Activated T-cell treated with anti-CD3 and anti-CD28 coated beads, Interleukin-2, amount 50 U/mL, for 1 hour (primary cell): ENCODE measurements at places on chromosomes 7 and 10.

DNA sequence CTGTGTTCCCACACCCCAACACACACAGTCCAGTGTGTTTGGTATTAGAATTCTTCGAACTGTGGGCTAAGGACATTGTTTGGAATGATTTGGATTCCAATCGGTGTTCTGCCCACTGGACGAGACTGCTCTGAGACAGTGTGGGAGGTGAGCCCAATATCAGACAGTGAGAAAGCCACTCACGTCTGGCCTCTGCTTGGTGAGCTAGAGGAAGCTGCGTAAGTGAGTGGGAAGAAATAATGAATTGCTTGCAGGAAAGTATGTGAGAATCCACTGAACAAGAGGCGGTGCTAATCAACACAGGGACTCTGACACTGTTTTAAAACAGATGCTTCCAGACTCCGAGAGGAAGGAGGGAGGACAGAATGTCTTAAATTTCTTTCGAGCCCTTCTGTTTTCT, 675.0 kb upstream of the ANKRD30A start:
- DNase-seq, result no peak

GRCh38 chr7:138833596-138833995, 35.6 kb upstream of the ATP6V0A4 start:
- DNase-seq, result no peak

GRCh38 chr10:28495084-28495483, 37.8 kb upstream of the WAC start:
- no peak for DNase-seq

DNA sequence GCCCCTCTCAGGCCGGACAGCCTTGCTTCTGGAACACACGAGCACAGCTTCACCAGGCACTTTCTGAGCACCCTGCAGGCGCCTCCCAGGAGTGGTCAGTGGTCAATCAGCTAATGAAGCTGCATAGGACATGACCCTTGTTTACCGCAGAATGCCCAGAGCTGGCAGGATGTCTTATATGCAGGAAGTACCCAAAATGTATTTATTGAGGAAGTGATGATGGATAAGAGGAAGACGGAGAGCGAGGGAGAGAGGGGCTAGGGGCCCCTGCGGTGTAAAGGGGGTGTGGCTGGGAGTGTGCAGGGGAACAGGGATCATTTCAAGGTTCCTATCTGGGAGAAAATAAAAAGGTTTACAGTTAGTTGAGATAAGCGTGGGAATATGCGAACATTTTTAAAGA, 3.3 kb downstream of the CYP2E1 start:
- no peak for DNase-seq

DNA sequence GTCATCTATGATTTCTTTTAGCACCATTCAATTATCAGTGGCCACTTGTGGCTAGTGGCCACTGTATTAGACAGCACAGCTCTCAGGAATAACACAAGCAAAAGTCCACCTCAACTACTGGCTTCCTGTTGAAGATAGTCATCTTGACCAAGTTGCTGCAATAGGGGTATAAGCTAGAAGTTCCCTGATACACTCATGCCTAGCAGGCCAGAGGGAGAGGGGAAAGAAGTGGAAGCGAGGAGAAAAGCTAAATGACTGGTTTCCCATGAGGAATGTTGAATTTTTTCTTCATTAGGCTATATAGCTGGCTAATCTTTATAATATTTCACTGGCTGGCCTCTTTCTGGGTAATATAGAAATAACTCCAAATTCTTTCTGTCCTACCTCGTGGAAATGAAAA, 327.5 kb upstream of the MEOX2 start:
- no peak for DNase-seq

GRCh38 chr10:96673318-96674099, 46.8 kb downstream of the PIK3AP1 start:
- DNase-seq, result no peak

DNA sequence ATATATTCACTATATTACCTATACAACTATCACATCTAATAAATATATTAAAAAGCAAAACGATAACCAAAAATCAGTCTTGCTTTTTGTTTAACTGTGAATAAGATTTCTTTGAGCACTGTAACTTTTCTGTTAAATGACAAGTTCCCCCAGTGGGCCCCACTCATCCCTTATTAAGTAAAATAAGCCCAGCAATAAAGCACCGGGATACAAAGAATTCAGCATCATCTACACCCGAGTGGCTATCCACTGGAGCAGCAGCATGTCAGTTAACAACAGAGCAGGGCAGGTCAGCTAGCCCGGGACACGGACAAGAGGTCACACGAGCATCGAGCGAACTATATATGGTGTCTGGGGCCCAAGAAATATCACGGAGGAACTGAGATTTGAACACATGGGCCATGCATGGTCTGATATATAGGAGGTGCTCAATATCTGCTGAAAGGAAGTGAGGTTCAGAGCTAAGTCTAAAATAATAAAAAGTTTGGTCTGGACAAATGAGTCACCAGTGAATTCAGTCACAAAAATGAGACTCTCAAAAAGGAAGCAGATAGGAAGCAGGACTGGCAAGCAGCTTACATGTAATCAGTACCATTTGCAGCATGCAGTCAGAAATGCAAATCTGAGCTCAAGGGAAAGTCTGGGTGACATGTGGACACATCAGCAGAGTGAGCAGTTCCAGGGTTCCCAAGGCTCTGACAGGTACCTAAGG, 4.1 kb downstream of the ERCC6 start:
- no peak for DNase-seq

DNA sequence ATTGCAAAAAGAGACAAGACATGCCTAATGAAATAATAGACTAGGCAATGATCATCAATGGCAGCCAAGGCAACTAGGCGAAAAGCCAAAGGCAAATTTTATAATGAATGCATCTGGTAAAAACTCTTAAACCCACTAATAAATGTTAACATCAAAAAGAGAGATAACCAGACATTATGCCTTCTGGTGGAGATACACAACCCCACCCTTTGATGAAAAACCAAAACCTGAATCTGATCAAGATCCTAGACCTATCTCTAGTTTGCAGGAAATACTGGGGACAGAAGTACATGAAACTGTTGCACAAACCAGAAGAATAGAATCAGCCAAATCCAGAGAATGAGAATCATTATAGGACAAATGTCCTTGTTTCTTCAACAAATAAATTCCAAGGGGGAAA, 22.0 kb upstream of the GSAP start:
- DNase-seq, result no peak

DNA sequence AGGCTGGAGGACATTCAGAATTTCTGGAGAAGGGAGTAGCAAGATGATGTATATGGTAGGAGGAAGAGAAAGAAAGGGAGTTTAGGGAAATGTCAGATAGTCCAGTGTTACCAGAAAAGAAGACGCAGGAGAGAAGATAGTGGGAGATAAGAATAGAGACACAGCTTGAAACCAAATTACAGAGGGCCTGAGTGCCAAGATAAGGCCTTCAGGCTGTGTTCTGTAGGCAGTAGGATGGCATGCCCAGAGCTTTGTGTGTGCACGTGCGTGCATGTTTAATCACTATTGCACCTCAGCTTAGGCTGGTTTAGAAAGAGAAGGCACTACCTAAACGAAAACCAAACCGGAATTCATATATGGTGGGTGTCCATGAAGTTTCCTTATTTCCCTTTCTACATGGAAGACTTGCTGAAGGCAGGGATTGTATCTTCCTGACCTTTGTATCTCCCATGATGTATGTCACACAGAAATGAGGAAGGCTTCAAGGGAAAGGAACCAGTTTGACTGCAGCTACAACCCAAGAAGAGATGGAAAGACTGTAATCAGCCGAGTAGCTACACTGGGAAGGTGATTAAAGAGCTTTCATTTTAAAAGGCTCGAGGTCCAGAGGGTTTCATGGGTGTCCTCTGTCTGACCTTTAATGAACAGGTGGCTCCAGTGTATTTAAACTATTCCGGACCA, 35.8 kb upstream of the BHLHA15 start:
- DNase-seq, result no peak

DNA sequence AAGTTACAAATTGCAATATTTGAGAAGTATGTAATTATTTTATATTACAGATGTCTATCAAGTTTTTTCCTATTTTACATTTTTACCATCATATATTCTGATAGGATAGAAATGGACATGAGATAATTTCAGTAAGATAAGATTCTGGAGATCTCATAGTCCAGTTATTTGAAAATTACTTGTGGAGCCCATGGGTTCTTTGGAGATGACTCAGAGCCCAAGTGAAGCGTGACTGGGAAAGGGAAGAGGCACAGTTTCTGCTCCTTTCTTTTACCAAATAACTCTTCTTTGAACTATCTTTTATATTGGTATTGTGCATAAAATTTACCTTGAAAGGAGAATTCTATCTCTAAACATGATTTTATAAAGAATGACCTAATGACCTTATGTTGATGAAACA, 2.4 kb downstream of the CD36 start:
- no peak for DNase-seq

DNA sequence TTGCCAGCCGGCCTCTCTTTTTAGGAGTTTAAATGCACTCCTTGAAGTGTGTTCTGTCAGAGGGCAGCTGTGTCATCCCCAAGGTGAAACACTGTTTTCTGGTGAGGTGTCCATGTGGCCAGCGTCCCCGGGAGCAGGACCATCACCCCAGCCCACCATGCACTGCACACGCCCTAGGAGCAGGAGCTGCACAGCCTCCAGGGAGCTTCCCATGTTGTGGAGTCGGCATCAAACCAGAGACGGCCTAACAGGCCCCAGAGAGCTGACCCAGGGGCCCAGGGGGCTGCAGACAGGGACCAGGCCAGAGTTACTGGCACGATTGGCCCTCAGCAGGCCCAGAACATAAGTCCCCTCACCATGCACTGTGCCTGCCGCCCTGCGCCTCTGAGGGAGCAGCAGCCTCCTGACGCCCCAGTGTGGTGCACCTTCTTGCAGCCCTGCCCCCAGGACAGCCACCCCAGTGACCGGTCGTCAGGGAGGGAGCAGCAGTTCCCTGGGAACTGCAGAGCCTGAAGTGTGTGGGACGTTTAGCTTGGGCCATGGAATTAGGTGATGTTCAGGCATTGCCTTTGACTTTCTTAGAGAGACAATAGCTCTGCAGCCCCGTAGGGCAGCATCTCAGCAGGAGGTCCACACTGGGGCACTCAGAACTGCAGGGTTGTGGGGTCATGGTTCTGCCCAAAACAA, 97.9 kb downstream of the NKX6-2 start:
- no peak for DNase-seq

DNA sequence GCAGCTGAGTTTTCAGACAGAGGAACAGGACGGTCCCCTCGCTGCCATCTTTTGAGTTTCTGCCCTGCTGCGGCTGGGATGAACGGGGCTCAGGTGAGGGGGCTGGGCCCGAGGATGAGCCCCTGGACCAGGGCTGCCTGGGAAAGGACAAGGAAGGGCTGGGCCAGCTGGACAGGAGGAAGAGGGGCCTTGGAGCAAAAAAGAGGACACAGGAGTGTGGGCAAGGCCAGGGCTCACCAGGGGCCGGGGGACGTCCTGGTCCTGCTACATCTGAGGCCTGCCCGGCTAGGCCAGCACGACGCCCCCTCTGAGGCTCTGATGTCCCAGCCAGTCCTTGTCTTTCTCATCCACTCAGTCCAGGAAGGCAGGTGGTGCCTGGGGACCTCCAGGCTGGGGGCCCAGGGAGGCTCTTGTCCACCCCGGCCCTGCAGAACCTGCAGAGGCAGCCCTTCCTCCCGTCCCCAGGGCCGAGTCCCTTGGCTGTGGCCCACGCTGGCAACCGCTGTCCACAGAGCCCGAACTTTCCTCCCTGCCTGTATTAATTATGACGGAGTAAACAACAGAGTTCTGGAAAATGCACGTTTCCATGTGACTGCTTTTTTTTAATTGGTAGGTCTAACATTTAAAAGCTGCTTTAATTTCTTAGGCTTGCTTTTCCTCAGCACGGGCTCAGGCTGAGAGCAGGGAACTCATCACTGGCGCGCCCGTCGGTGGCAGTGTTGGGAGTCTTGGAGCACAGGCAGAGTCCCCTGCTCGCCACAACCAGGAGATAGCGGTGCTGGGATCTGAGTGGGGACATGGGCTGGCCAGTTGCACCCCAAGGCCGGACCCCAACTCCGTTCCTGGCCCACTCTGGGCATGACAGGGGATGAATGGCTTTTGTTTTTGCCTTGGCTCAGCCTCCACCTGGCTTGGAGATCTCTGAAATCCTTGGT, 187.7 kb downstream of the ELFN1 start:
- no peak for DNase-seq

GRCh38 chr10:61871487-61871886, 30.0 kb upstream of the ARID5B start:
- no peak for DNase-seq

DNA sequence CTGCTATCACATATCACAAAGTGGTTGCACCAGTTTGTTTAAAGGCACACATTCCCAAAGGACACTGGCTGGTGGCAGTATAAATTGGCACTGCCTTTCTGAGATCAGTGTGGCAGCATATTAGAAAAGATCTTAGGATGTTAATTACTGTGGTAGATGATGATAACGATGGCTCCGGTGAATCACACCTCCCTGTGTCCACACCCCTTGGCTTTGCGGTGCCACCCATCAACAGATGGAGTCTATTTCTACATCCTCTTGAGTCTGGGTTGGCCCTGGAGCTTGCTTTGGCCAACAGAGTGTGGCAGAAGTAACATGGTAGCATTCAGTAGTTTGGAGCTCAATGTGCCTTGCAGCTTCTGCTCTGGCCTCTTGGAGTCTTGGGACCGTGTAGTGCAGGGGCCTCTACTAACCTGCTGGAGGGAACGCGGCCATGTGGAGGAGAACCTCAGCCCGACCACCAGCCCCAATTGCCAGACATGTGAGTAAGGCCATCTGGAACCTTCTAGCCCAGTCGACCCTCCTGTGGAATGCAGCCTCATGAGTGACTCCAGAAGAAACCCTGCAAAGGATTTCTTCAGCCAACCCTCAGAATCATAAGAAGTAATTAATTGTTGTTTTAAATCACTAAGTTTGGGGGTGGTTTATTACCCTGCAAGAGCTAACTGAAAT, 27.2 kb upstream of the PLEKHA1 start:
- no peak for DNase-seq

- DNase-seq, result no peak
These were observed 8.9 kb downstream of the TMEM176B start for GRCh38 chr7:150791304-150791703.

DNA sequence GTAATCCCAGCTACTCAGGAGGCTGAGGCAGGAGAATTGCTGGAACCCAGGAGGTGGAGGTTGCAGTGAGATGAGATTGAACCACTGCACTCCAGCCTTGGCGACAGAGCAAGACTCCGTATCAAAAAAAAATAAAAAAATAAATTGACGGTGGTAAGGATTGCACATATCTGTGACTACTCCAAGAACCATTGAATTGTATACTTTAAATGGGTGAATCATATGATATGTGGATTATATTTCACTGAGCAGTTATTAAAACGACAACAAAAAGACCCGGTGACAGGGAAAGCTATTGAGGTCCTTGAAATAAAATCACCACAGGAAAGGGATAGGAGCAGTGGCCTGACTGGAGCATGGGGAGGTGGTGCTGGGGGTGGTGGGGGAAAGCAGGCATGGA, 31.2 kb upstream of the COMTD1 start:
- DNase-seq, result no peak

- no peak for DNase-seq
These were observed 4.2 kb downstream of the KCNMA1 start for GRCh38 chr10:77633376-77633775.

- no peak for DNase-seq
These were observed 176.5 kb downstream of the EBF3 start for GRCh38 chr10:129787557-129787956.
